Kasumi-1 (cell line): ENCODE measurements at places on chromosomes 1 and 21.
A peak's percentile ranks its signal among the peaks of the same experiment; 100 is the strongest.

DNA sequence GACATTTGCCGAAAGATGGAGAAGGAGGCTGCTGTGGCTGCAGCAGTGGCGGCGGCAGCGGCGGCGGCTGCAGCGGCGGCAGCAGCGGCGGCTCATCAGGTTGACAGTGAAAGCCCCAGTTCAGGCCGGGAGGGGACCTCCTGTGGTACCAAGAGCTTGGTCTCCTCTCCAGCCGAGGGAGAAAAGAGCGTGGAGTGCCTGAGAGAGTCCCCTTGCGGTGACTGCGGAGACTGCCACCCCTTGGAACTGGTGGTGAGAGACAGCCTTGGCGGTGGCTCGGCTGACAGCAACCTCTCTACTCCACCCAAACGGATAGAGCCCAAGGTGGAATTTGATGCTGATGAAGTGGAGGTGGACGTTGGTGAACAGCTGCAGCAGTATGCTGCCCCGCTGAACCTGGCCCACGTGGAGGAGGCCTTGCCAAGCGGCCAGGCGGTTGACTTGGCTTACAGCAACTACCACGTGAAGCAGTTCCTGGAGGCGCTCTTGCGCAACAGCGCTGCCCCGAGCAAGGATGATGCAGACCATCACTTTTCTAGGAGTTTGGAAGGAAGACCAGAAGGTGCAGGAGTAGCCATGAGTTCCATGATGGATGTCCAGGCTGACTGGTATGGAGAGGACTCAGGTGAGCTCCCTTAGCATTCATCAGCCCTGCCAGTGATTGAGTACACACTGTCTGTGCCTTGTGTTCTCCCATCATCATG lies 6.3 kb downstream of the ZBTB8B start:
- DNase-seq: no peak

- no peak for DNase-seq
Measured at GRCh38 chr1:13826009-13826408, 126.0 kb downstream of the PRDM2 start.

DNA sequence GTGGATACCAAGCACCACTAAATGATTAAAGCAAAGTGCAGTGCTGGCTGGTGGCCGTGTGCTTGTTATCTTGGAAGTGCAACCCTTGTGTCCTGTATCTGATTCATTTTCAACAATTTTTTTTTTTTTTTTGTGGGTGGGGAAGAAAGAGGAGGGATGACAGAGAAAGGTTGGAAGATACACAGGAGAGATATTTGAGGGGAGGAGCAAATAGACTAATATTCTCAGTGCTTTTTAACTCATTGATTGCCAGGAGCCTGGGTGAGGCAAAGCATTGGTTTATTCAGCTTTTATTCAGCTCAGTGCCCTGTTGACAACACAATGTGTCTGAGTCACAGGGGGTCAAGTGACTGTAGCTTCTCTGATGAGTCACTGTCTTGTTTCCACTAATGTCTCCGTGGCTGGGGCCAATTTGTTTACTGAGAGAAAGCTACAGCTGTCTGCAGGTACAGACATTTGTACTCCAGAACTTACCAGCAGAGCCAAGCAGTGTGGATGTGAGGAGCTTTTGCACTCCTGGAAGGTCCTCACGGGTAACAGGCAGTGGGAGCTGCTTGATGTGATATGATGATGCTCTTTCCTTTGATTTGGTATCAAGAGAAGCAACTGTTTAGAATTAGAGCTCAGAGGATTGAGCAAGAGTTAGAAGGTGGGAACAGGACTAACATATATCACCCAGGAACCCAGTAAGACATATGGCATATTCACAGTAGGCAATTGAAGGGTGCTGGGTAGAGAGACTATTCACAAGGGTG lies 23.6 kb upstream of the DNM3 start:
- no peak for DNase-seq

DNA sequence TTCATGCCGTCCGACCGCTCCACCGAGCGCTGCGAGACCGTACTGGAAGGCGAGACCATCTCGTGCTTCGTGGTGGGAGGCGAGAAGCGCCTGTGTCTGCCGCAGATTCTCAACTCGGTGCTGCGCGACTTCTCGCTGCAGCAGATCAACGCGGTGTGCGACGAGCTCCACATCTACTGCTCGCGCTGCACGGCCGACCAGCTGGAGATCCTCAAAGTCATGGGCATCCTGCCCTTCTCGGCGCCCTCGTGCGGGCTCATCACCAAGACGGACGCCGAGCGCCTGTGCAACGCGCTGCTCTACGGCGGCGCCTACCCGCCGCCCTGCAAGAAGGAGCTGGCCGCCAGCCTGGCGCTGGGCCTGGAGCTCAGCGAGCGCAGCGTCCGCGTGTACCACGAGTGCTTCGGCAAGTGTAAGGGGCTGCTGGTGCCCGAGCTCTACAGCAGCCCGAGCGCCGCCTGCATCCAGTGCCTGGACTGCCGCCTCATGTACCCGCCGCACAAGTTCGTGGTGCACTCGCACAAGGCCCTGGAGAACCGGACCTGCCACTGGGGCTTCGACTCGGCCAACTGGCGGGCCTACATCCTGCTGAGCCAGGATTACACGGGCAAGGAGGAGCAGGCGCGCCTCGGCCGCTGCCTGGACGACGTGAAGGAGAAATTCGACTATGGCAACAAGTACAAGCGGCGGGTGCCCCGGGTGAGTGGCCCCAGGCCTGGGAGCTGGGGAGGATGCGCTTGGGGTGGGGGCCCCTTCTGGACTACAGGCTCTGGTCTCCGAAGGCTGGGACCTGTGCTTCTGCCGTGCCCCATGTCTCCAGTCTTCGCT lies 1.1 kb downstream of the SKI start:
- DNase-seq: peak; percentile 46

DNA sequence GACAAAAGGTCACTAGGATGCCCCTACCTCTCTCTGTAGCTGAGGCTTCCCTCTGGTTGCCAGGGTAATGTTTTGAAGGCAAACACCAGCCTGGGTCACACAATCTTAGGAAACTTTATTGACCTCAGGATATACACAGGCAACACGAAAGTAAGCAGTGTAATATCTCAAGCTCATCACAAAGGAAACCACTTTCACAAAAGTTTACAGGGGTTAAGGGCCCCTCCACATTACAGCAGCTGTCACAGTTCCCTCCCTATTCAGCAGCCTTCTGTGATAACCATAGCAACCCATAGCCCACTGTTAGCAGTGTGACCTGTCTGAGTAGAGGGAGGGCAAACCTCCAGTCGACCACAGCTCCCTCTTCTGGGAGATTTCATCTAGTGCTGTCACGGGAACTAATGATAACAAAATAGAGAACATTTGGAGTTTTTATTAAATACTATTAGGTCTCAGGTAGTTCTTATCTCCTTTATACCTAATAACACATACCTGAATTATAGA lies 149.8 kb downstream of the PTPRC start:
- peak; percentile 60 for DNase-seq

DNA sequence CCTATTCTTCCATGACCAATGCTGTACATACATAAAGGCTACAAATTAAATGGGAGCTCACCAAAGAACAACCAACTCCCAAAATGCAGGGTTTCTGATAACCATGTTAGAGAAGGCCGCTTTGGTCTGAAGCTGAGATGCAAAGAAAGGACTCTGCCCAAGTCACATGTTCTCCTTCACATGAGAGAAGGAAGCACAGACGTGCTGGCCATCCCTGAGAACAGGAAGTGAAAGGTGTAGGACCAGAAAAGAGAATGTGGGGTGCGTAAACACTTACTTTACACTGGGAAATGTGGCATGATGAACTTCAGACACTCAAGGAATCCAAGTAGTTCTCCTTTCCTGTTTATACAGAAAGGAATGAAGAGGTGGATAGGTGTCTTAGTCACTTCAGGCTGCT lies 31.7 kb upstream of the TADA1 start:
- no peak for DNase-seq

GRCh38 chr21:46060596-46061061 lies 37.3 kb upstream of the COL6A2 start:
- no peak for DNase-seq

GRCh38 chr1:28143496-28144202 lies 32.8 kb downstream of the PTAFR start:
- no peak for DNase-seq

GRCh38 chr21:29194342-29194741 lies 63.9 kb downstream of the MAP3K7CL start:
- DNase-seq: no peak

DNA sequence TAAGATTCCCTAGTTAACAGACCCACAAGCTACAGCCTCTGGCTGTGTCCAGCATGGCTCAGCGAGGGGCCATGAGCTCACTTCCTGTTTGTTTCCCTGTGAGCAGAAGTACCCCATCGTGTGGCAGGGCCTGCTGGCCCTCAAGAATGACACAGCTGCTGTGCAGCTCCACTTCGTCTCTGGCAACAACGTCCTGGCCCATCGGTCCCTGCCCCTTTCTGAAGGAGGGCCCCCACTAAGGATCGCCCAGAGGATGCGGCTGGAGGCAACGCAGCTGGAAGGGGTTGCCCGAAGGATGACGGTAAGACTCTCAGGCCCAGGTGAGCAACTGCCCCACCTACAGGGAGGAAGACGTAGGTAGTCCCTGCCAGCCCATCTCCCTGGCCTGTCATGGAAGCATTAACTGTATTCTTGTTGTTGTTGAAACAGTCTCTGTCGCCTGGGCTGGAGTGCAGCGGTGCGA lies 38.2 kb downstream of the ZBTB17 start:
- DNase-seq: no peak
